ENCODE measurements at places on chromosomes 4 and X.

GRCh38 chr4:76997532-76997931, 48.0 kb downstream of the SEPTIN11 start:
- DNase-seq: peak; percentile 80

DNA sequence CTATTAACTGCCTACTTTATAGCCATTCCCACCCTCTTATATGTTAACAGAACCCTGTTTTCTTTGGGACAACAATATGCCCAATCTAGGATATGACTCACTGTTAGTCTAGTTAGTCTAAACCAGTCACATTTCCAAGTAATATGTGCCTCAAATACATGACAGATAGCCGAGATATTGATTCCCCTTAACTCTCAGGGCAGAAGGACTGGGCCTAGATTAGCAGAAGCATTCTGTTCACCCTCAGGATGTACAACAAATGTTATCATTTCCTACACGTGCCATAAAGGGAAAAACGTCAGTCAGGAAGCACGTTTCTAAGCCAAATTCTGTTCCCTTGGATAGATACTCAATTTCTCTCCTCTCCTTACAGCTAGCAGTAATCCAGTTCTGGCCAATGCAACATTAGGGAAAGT, 114.1 kb downstream of the SLC10A7 start:
- no peak for DNase-seq

DNA sequence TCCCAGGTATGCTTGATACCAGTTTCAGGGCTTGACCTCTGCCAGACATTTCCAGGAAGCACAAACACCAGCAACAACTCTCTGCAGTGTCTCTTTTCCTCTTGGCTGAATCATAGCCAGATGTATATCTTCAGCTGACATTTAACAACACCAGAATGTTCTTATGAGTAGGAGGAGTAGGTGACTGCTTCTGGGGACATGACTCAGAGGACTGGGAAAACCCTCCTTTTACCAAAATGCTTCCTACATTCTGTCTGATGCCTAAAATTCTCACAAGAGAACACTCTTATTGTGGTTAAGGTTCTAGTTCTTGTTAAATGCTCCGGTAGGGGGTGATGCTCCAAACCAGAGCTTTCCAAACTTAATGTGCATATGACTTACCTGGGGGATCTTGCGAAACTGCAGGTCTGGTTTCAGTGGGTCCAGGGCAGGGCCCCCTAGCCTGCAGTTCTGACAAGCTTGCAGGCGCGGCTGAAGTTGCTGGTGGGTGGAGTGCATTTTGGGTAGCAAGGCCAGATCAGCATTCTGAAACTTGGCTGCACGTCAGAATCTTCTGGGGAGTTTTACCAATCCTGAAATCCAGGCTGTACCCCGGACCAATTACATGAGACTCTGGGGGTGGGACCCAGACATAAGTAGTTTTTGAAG, 329.3 kb upstream of the RPS6KA3 start:
- DNase-seq: no peak

DNA sequence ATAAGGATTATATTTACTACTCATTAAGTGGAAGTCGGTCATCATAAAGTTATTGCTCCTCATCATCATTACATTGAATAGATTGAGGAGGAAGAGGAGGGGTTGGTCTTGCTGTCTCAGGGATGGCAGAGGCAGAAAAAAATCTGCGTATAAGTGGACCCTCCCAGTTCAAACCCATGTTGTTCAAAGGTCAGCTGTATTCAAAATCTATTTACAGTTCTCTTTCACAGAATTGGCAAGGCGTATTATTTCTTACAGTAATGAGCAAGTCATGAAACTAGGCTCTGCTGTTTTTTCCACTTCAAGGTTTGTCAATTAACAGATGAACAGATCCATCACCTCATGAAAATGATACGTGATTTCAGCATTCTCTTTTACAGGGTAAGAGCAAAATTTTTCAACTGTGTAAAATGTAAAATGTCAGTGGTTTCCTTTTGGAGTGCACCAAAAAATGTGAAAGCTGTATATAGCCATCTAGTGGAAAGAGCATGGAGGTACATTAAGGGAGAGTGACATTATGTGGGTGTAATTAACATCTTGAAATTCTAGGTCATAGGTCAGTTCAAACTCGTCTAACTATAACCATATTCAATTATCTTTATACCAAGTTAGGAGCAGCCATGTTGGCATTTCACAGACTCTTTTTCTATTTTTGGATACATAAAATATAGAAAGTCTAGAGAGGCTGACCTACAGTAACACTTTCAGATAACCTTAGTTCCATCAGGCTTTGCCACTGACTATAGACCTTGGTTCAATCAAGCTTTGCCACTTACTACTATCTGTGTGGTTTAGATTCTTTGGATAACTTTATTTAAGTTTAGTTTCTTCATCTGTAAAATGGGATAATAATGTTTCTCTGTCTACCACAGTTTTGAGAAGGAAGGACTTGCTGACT, 30.1 kb downstream of the NEIL3 start:
- DNase-seq: peak; percentile 42

DNA sequence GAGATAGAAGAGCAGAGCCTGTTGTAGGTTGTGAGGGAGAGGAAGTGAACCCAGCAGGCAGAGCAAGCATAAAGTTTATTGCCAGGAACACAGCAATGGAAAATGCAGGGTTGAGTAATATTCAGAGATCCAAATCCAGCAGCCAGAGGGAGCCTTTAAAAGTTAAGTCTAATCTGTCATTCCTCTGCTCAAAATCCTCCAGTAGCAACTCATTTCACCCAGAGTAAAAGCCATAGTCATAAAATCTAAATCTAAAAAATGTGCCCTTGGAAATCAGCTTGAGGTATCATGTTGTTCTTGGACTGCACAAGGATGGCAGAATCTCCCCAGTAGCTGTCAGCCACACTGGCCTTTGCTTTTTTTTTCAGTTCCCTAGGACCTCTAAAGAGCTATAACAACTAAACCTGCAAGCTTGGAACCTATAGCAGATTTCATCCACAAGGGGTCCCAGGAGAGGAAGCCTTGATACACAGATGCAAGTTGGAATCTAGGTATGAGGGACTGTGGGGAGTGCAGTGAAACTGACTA, 62.9 kb upstream of the FRAS1 start:
- DNase-seq: peak; percentile 58

DNA sequence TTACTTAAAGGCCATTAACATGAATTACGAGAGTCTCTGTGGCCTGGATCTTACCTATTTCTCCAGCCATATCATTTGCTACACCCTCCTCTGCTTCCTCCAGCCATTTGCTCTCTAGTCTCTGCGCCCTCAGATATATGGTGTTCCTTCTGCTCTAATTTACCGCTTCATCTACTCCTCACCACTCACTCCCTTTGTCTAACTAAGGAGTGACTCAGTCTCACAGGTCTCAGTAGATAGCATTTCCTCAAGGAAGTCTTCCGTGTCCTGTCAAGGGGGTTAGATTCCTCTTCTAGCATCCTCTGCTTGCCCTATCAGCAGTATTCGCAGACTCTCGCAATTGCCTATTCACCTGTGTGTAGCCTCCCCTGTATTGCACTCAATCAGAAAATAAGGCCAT, 892.1 kb upstream of the INTU start:
- DNase-seq: no peak

GRCh38 chr4:77031544-77031943, 44.2 kb downstream of the CCNI start:
- no peak for DNase-seq

DNA sequence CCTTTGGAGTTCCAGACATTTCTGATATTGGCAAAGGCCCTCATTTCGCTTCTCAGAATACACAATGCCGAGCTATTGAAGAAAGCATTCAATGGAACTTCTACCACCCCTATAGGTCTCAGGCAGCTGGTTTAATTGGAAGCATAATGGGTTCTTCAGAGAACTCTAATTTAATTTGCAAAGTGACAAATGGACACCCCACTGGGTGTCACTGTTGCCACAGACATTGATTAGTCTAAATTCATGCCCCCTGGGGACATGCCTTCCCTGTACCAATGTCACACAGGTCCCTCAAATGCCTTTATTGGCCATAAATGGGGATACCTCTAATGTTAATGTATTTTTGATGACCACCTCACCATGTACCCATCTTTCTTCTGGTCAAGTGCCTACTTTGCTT, 22.9 kb upstream of the TMEM255A start:
- no peak for DNase-seq

DNA sequence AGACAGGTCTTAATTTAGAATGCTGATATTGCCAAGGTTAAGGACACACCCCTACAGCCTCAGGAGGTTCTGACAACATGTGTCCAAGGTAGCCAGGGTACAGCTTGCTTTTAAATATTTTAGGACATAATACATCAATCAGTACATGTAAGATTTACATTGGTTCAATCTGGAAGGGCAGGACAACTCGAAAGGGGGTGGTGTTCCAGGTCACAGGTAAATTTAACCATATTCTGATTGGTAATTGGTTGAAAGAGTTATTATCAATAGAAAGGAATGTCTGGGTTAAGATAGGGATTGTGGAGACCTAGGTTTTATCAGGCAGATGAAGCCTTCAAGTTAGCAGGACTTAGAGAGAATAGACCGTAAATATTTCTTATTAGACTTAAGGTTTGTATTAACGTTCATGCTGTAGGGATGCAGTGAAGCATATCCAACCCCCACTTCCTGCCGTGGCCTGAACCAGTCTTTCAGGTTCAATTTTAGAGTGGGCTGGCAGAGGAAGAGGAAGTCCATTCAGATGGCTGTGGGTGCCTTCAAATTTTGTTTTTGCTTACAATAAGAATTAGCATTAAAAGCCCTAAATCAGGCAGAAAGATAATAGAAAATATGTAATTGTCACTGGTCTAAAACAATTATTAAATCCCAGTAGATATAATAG, 136.5 kb upstream of the GALNTL6 start:
- no peak for DNase-seq

DNA sequence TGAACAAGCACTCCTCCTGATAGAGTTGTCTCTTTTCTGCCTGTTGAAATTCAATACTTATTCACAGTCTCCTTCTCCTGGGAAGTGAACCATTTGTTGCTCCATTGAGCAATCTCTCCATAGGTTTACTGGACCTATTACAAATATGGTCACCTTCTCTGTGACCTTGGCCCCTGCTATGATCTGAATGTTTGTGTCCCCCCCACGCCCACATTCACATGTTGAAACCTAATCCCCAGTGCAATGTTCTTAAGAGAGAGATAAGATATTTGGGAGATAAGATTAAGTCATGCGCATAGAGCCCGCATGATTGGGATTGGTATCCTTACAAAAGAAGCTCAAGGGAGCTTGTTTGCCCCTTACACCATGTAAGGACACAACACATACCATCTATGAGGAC, 54.1 kb upstream of the GABRE start:
- no peak for DNase-seq

- DNase-seq: no peak
These were observed 4.7 kb upstream of the GPR78 start for GRCh38 chr4:8575457-8575856.

DNA sequence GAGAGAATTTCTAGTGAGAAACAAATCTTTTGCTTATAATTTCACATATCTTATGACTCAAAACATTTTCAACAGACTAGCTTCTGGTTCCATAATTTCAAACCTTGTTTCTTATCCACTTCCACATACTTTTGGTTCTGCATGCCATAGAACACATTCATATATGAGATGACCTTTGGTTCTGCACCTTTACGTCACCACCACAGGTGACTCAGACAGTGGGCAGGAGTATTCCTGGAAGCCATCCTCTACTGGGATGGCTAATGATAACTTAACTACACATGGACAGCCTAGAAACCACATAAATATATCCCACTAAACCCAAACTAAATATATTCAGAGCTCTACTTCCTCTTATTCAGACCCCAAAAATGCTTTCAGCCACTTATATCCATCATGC, 133.3 kb downstream of the DCK start:
- DNase-seq: no peak

GRCh38 chr4:68319040-68319439, 30.9 kb downstream of the YTHDC1 start:
- no peak for DNase-seq

GRCh38 chrX:141701072-141701471, 2.5 kb upstream of the SPANXD start:
- no peak for DNase-seq

DNA sequence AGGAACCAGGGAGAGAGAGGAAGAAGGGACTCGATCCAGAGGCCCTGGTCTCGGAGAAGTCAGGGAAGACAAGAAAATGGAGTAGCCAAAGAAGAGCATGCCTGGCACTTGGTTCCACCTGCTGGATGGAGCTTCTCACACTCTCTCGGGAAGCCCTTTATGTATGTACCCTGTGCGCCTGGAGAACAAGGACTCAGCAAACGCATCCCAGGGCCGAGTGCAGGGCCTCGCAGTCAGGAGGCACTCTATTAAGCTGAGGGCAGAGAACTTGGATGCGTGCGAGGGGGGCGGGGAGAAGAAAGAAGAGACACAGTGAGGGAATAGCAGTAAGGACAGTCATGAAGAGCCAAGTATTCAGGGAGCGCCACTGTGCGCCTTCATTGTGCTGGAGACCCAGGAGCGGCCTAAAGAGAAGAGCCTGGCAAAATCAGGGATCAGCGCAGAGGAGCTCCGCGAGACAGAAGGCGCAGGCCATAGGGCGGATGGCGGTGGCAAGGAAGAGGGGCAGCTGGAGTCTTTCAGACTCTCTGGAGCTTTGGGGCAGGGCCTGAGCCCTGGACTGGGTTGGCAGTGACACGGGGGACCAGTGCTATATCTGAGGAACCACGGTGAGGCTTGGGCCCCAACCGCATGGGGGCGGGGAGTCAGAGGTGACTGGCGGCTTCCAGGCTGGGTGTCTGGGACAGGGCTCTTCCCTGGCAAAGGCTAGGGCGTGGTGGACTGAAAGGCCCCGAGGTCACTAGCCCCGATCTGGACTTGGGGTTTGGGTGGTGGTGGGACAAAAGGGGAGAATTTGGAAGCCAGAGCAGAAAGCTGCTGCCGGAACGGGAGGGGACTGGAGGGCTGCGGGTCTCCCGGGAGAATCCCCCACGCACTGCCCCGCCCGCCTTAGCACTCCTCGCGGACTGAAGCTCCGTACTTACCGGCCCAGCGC, 1.9 kb upstream of the SEPTIN6 start:
- peak; percentile 31 for DNase-seq

GRCh38 chr4:1201851-1202525, 29.6 kb upstream of the SPON2 start:
- DNase-seq: no peak

GRCh38 chrX:155188786-155189185, 27.5 kb upstream of the VBP1 start:
- DNase-seq: no peak

DNA sequence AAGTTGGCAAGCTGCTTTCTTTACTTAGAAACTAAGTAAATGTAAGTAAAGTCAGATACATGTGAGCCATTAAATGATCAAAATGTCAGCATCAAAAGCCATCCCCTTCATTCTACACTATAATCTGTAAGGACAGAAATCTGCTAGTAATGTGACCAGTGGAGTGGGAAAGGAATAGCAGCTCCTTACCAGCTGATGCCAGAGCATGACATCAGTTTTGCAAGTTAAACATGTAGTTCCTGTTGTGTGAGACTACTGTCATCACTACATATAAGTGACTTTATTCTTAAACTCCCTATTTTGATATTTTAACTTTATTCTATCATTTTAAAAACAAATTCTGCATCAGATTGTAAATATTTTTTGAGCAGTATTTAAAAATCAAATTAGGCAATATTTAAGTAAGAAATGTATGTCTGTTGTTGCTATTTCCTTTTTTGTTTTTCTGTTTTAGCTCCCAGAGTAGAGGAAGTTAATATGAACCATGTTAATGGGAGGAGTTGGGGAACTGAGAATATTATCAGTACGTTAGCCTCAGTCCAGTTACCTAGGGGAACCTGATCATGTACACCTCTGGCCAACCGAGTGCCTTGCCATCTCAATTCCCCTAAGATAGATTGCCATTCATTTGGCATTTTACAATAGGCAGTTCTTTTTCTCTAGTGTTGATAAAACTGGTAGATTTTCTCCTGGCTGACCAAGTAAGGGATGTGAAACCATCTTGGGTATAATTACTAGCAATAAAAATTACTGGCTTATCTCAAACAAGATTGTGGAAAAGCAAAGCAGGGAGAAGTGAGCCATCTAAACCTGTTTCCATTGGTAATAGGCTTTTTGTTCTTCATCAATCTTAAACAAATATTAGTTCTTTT, 34.7 kb downstream of the CCNI start:
- DNase-seq: no peak

Measured in brain (organoid and tissue), 16 donors.